ENCODE measurements at places on chromosomes 12 and 14. TPM values are rescaled to one million over a fixed set of nuclear protein-coding genes. Genes with fewer than 3 reads are reported as not detected.

DNA sequence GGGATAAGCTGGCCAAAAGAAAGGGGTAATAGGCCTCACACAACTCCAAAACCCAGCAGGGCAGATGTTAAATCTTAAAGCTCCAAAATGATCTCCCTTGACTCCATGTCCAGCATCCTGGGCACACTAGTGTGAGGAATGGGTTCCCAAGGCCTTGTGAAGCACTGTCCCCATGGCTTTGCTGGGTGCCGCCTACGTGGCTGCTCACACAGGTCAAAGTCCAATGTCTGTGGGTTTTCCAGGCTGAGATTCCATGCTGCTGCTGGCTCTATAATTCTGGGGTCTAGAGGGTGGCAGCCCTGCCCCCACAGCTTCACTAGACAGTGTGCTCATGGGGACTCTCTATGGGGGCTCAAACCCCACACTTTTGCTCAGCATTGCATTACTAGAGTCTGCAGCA, 145.3 kb upstream of the GRIN2B start:
- no peak for DNase-seq

GRCh38 chr14:31994391-31995033, 82.6 kb upstream of the ARHGAP5 start:
- DNase-seq = no peak

DNA sequence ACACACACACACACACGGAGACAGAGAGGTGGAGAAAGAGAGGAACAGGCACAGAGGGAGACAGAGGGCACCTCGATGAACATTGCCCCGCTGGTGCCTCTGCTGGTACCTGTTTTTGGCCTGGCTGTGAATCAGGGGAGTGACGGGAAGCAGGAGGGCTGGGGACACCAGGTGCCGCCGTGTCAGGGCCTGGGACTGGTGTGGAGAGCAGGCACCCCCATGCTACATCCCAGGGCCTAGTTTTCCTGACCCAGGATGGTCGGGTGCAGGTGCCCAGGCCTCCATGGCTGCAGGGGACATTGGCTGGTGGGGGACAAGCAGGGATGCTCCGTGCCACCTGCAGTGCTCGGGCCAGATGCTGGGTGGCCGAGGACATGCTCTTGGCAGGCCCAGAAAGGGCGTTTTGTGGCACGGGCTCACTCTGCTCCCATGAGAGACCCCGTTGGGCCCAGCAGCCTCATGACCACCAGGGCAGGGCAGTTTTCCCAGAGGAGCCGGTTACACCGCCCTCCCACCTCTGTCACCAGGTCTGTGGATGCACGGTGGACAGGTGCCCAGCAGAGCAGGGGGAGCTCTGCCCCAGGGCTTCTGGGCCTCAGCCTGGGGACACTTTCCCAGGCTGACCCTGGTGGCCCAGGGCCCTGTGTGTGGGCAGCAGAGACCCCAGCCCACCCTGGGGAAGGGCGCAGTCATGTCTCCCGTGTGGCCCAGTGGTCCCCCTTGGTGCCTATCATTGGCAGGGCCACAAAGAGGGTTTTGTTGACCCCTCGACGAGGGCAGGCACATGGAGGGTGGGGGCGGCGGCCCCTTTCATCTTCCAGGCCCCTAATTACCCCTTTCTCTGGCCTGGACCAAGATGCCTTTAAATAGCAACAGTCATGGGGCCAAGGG, 207.5 kb upstream of the RTL1 start:
- no peak for DNase-seq

- no peak for DNase-seq
These were observed 47.6 kb upstream of the PKP2 start for GRCh38 chr12:32944195-32944594.

DNA sequence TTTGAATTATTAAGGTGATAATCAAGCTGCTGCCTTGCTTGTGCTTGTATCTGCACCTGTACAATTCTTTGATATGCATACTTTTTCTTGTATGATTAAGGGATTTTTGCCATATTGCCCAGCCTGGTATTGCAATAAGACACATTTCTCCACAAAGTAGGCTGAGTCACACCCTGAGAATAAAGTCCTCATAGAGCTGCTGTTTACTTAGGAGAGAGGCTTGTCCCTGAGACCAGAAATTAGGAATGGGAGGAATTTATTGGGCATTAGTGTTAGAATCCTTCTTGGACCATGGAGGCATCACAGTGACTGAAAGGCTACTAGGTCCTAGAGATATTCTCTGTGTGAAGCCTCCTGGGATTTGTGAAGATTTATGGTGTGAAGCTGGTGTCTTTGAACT, 506.8 kb upstream of the FBXO33 start:
- DNase-seq = no peak

- DNase-seq = peak; percentile 35
These were observed 3.1 kb upstream of the GYS2 start for GRCh38 chr12:21607701-21608100.

- no peak for DNase-seq
These were observed 43.8 kb upstream of the ATF1 start for GRCh38 chr12:50720085-50720484.

DNA sequence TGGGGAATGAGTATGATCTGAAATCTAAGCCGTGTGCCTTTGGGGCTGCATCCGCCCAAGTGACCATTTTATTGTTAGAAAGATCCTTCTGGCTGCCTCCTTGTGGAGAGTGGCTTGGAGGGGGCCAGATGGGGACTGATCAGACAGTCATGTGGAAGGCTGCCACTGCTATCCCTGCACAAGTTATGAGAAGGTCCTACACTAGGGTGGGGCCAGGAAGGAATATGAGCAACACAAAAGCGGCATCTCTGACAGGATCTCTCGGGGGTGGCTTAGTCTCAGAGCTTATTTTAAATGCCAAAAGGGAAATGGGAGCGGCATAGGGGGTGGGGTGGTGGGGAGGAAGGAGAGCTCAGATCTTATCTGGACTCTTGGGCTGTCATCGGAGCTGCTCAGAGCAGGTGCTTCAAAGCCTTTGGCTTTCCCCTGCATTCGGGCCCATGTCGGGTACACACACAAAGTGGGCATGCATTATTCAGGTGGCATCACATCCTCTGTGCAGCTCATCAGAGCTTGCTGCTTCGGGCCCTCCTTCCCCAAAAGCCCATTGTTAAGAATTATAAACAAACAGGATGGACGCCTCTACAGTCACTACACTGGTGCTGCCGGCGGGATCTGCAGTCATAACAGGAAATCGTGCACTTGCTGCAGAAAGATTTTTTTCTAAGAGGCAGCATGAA, 805.4 kb downstream of the VRK1 start:
- no peak for DNase-seq

GRCh38 chr12:122861587-122861970, 26.3 kb downstream of the HIP1R start:
- no peak for DNase-seq

DNA sequence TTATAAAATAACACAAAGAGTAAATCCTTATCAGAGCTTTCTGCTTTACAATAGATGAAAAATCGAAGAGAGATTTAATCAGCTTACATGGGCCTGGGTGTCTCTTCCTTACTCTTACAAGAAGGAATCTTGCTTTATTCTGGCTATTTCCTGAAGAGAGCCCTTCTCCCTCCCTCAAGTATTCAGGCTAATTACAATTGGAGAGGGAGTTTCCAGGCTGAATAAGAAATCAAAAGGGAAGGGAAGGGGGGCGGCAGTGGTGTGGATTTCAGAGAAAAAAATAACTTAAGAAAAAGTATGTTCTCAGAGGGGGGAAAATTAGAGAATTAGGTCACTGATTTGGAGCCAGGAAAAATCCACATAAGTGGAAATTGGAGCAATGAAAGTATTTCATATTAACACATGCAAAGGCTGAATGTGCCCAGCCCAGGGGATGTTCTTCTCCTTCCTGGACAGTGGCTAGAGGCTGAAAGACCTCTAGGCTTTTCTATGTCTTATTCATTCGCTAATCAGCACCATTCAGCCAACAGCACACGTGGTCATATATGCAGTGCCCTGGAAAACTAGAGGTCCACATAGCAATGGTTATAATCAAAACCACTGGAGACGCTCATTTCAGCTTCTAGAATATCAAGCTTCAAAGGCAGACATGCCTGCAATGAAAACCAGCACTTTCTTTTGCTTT, 158.9 kb upstream of the BTG1 start:
- no peak for DNase-seq

DNA sequence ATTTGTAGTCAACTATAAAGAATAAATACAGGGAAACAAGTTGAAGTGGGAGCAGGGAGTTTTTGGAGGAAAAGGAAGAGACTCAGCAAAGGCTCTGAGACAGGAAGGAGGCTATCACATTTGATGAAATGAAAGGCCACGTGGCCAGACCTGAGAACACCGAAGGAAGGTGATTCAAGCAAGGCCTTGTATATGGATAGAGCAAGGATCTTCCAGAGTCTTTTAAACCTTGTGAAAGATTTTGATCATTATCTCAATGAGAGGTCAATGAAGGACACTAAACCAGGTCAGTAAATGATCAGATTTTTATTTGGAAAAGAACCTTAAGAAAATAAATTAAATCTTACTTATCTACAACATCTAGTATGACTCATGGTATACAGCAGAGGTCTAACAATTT, 523.5 kb downstream of the SLC16A7 start:
- DNase-seq = no peak

DNA sequence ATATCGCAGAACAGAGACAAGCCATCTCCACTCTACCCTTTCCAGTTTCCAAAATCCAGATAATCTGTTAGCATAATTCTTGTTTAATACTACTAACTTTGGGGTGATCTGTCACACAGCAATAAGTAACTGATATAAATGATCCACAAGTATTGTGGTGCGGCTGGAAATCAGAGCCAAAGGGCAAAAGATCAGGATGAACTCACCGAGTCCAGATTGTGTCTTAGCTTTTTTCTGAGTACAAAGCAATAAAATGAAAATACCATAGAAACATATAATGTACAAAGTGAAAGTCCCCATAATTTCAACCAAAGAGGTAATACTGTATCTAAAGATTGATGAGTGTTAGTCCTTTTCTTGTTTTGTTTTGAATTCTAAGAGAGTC, 17.4 kb downstream of the HECTD1 start:
- no peak for DNase-seq

GRCh38 chr12:6818222-6818621, 3.4 kb upstream of the GPR162 start:
- DNase-seq = no peak

DNA sequence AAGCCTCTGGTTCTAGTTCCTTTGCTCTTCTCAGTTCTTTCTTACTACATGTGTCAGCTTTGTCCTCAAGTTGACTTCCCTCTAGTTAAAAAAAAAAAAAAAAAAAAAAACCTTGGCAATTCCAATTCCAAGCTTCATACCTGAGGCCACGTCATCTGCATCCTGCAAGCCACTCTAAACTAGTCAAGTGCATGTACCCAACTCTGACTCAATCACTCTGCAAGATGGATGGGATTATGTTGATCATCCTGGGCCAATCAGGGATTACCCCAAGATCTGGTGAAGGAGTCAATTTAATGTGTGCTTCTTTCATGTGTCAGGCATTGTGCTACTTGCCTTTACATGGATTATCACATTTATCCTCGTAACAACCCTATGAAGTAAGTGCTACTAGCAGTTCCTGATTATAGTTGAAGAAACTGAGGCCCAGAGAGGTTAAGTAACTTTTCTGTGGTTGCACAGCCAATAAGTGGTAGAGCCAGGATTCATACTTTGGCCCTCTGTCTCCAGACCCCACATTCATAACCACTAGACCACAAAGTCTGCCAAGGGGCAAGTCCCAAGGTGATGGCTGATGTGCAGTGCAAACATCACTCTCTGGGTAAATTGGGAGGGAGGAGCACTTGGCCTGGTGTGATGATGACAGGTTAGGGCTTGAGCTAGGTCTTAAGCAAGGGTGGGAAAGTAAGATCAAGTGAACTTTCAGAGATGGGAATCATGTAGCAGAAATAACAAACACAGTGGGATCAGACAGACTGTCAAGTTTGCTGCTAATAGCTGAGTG, 17.3 kb upstream of the CCND2 start:
- no peak for DNase-seq

GRCh38 chr14:100844082-100844408, 18.1 kb downstream of the MEG3 start:
- DNase-seq = no peak

- DNase-seq = no peak
These were observed 101.2 kb upstream of the DAAM1 start for GRCh38 chr14:59087240-59087639.

- no peak for DNase-seq
These were observed 38.7 kb downstream of the DEGS2 start for GRCh38 chr14:100120522-100121269.

GRCh38 chr14:104443391-104444158, 136.0 kb upstream of the C14orf180 start:
- no peak for DNase-seq

GRCh38 chr12:52044292-52044983, 6.8 kb upstream of the NR4A1 start:
- DNase-seq = peak; percentile 79

- peak; percentile 14 for DNase-seq
These were observed 125.3 kb upstream of the NPAS3 start for GRCh38 chr14:32813401-32813800.

DNA sequence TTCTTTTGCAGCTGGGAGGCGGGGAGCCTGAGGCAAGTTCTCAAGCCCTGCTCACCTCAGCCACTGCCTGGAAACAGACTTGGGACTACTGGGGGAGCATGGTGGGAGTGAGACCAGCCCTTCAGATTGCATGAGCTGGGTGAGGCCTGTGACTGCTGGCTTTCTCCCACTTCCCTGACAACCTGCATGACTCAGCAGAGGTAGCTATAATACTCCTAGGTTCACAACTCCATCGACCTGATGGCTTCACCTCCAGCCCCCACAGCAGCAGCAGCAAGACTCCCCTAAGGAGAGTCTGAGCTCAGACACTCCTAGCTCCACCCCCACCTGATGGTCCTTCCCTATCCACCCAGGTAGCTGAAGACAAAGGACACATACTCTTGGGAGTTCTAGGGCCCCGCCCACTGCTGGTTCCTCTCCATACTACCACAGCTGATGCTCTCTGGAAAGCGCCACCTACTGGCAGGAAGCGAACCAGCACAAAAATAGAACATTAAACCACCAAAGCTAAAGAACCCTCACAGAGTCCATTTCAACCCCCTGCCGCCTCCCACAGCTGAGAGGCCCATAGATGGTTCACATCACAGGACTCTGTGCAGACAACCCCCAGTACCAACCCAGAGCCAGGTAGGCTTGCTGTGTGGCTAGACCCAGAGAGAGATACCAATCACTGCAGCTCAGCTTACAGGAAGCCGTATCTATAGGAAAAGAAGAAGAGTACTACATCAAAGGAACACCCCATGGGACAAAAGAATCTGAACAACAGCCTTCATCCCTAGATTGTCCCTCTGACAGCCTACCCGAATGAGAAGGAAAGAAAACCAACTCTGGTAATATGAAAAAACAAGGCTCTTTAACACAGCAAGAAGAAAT, 68.7 kb downstream of the RPAP3 start:
- DNase-seq = no peak

The HOXC13 gene
- total RNA-seq = not detected

The GLT1D1 gene
- total RNA-seq = not detected

The SIX4 gene
- 0.51 TPM for total RNA-seq

The SLC6A15 gene
- total RNA-seq = 7.7 TPM

The TAS2R46 gene
- total RNA-seq = 1.0 TPM

The APAF1 gene
- total RNA-seq = 19.1 TPM

The NXPH4 gene
- total RNA-seq = not detected

The PAN2 gene
- total RNA-seq = 6.7 TPM

The PLEKHG7 gene
- total RNA-seq = not detected

The ACAD10 gene
- total RNA-seq = 7.6 TPM

The KSR2 gene
- total RNA-seq = 0.38 TPM

The PIP4K2C gene
- total RNA-seq = 10.9 TPM

The KRT5 gene
- total RNA-seq = 0.13 TPM

The TUBA1B gene
- total RNA-seq = 1,463 TPM

The TAS2R14 gene
- 1.0 TPM for total RNA-seq

The CLEC4C gene
- total RNA-seq = not detected

The L2HGDH gene
- 3.8 TPM for total RNA-seq

The MGAT4C gene
- total RNA-seq = under 0.01 TPM

The TAS2R30 gene
- total RNA-seq = 2.0 TPM

The RBP5 gene
- 0.26 TPM for total RNA-seq

Measured in dermis microvascular lymphatic vessel endothelial cell (primary cell).